ENCODE measurements at places on chromosomes 3 and 15.

DNA sequence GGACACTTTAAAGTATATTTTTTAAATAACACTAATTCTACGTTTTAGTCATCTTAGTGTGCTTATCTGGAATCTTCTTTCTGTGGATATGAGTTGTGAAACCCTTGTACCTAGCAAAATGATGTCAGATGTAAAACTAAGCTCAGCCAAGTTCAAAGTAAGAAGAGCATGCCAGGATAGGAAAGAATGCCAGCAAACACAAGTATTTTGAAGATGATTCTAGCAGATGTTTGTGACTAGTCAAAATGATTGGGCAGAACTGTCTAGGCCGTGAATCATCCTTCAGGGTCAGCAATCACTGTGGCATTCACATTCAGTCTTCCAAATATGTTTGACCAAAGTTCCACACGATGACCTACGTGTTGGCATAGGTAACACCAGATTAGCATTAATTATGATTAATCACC is 5.4 kb upstream of the PLOD2 start:
- no peak for DNase-seq

- peak; percentile 25 for DNase-seq
Measured at GRCh38 chr15:23629234-23629805, 18.3 kb downstream of the MAGEL2 start.

DNA sequence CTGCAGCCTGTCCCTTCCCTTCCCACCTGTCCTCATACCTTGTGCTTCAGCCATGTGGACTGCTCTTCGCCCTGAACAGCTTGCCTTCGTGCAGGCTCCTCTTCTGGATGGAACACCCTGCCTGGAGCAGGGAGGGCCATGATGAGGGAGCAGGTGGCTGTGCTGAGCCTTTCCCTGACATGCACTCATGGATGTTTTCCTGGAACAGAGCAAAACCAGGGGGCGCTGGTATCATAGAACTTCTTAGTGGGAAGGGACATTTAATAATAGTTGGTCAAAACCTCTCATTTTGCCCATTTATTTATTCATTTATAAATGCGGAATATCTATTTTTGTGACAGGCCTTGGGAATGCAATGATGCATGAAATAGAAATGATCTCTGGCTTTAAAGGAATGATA is 149.3 kb downstream of the CACNA1D start:
- no peak for DNase-seq

GRCh38 chr3:27326202-27326601 is 43.0 kb downstream of the NEK10 start:
- DNase-seq, result no peak

DNA sequence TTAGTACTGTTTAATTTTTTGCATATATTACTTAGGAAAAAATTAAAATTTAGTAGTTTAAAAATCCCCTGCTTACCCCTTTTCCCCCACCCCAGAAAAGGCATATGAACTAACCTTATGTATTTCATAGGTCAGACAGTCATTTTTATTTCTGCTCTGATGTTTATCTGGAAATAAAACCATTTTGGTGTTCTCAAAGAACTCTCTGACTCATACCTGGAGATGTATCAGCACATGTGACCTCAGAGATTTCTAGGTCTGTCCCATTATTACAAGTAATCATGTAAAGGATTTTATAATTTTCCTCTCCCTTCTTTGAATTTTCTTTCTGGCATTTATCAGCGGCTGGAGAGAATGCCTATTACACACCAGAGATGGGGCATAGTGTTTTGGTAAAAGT is 14.1 kb upstream of the CCR8 start:
- DNase-seq, result no peak

GRCh38 chr3:53163444-53164387 is 2.7 kb downstream of the PRKCD start:
- no peak for DNase-seq

DNA sequence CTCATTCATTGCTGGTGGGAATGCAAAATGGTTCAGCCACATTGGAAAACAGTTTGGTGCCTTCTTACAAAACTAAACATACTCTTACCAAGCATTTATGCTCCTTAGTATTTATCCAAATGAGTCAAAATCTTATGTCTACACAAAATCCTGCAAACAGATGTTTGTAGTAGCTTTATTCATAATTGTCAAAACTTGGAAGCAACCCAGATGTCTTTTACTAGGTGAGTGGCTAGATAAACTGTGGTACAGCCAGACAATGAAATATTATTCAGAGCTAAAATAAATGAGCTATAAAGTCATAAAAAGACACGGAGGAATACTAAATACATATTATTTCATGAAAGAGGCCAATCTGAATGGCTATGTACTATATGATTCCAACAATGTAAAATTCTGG is 709.5 kb downstream of the NSUN3 start:
- no peak for DNase-seq

DNA sequence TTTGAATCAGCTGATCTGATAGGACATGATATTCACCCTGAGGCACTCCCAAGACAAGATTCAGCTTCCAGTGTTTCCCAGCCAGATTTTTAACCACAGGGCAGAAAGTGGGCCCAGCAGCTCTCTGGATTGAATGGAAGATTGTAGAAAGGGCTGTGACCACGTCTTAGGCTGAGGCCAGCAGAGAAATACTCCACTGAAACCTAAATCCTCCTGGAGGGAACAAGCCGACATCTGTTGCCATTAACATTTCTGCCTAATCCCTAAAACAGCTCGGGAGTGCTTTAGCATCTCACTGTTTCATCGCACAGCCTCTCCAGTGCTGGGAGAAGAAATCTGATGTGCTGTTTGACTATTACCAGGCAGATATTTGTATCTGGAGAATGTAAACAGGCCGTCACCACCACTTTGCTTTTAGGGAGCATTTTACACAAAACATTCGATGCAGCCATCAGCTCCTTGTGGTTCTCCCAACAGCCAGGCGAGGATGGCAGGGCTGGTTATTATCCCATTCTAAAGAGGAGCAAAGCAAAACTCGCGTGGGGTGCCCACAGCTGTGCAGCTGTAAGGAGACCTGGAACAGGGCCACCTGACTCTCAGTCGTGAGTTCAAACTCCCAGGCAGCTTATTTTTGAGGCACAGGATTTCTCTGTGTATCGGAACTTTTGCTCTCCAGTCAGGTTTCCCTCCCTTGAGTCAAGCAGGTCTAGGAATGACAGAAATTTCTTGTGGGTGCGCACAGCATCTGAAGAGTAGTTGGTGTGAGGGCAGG is 117.4 kb downstream of the LIPC start:
- no peak for DNase-seq

- no peak for DNase-seq
Measured at GRCh38 chr3:25033407-25034029, 394.5 kb upstream of the RARB start.

GRCh38 chr15:27742751-27743477 is 356.2 kb downstream of the OCA2 start:
- no peak for DNase-seq

GRCh38 chr3:33146791-33147445 is 33.1 kb downstream of the CRTAP start:
- no peak for DNase-seq

- no peak for DNase-seq
Measured at GRCh38 chr3:124935264-124935663, 713 bp upstream of the MUC13 start.

- DNase-seq, result no peak
Measured at GRCh38 chr15:39461536-39462130, 119.2 kb upstream of the THBS1 start.

DNA sequence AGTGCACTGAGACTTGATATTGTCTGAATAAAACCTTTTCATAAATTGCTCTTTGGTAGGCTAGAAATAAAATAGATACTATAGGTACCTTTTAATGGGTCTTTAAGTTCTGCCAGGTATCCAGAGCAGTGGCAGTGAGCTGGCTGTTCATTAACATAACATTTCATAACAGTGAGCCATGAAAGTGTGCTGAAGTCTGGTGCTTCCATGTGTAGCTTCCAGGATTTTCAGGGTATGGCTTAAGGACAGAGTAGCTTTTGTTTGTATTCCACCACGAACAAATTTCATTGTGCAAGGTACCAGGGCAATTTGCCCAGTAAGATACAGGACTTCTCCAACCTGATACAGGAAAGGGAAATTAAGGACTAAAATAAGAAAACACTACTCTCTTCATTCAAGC is 124.7 kb upstream of the NANOGP8 start:
- no peak for DNase-seq

Data from NCI-H1436 treated with DMSO at 0.1 percent for 48 hours (cell line).